Activated naive CD4-positive, alpha-beta T cell treated with anti-CD3 and anti-CD28 coated beads for 36 hours (primary cell): ENCODE measurements at places on chromosomes 4 and X. TPM values are rescaled to one million over a fixed set of nuclear protein-coding genes. Genes with fewer than 3 reads are reported as not detected.

The AFM gene
- not detected for total RNA-seq

The METAP1 gene
- total RNA-seq = 65.6 TPM

The PCDH7 gene
- total RNA-seq = not detected

The CLDN34 gene
- total RNA-seq = not detected

The ADH1C gene
- total RNA-seq = not detected

The TAF7L gene
- not detected for total RNA-seq

The CXCL5 gene
- total RNA-seq = not detected

The TLL1 gene
- not detected for total RNA-seq

The GASK1B gene
- not detected for total RNA-seq

The NXF3 gene
- total RNA-seq = not detected

The TLR10 gene
- 0.17 TPM for total RNA-seq

The AWAT2 gene
- not detected for total RNA-seq

The AMBN gene
- total RNA-seq = not detected

The RNF212 gene
- total RNA-seq = 2.2 TPM

The AKAP4 gene
- total RNA-seq = not detected

The UNC5C gene
- not detected for total RNA-seq

The IL13RA2 gene
- not detected for total RNA-seq

The EPGN gene
- not detected for total RNA-seq

The STBD1 gene
- not detected for total RNA-seq

The NOX1 gene
- total RNA-seq = not detected

The RP2 gene
- total RNA-seq = 4.2 TPM

The PNMA5 gene
- not detected for total RNA-seq

The MTTP gene
- 0.47 TPM for total RNA-seq
